ENCODE measurements at places on chromosomes 13 and 19. TPM values are rescaled to one million over a fixed set of nuclear protein-coding genes. Genes with fewer than 3 reads are reported as not detected.
A peak's percentile ranks its signal among the peaks of the same experiment; 100 is the strongest.

Gene ZNF541
- total RNA-seq, result 0.14 TPM

Gene NCAN
- not detected for total RNA-seq

Gene FUT1
- total RNA-seq, result 0.23 TPM

Gene FAM83E
- 1.5 TPM for total RNA-seq

Gene SEMA6B
- total RNA-seq, result not detected

Gene CAMSAP3
- 0.58 TPM for total RNA-seq

Gene RAB3D
- 7.5 TPM for total RNA-seq

Gene ADGRE1
- 6.5 TPM for total RNA-seq

Gene AKAP11
- 39.4 TPM for total RNA-seq

Gene C1QTNF9
- not detected for total RNA-seq

Gene MEGF8
- 5.2 TPM for total RNA-seq

Gene SPTBN4
- total RNA-seq, result 2.5 TPM

Gene SLC17A7
- 0.14 TPM for total RNA-seq

Gene LMO7
- total RNA-seq, result 15.5 TPM

Gene GPR12
- not detected for total RNA-seq

Gene ZNF563
- 6.6 TPM for total RNA-seq

DNA sequence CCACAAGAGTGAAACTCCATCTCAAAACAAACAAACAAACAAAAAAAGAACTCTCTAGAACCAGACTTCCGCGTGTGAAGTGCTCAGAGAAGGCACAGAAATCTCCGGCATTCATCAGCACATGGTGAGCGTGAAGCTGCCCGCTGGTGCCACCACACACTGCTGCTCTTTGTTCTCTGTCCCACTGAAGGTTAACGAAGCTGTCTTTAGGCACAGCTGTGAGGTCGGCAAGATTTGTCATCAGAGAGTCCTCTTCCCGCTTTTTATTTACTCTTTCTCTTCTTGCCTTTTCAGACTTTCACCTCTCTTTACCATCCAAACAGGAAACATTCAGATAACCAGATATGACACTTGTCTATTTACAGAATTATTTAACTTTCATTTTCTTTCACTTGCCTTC, 115.2 kb upstream of the ARGLU1 start:
- no peak for DNase-seq

DNA sequence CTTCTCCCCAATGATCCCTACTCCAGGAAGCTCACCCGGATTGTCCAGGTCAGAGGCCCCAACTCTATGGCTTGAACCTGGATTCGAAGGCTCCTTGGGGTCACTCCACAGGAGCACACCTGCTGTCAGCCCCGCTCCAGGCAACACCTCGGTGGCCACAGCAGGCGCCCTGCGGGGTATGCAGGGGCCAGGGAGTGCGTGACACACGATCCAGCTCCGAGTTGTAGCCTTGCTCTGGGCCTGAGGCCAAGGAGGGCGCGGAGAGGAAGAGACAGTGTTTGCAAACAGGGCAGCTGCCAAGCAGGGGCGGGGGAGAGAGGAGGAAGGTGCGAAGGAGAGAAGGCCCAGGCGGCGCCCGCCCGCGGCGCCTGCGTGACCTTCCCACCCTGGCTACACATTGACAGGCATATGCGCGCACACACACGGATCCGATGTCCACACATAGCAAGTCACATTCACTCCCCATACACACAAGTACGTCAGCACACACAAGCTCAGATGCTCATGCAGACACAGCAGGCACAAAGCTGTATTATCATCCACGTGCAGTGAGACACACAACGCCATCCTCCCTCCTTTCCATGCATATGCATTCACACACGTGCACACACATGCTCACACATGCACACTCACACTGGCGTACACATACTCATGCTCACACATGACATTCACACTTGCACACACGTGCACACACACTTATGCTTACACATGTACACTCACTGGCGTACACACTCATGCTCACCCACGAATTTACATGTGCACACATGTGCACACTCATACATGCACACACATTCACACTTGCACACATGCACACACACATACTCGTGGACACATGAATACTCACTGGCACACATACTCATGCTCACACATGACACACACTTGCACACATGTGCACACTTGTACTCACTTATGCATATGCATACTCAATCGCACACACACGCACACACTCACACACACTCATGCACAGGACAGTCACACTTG, 10.4 kb downstream of the SBK2 start:
- DNase-seq, result peak; percentile 42

DNA sequence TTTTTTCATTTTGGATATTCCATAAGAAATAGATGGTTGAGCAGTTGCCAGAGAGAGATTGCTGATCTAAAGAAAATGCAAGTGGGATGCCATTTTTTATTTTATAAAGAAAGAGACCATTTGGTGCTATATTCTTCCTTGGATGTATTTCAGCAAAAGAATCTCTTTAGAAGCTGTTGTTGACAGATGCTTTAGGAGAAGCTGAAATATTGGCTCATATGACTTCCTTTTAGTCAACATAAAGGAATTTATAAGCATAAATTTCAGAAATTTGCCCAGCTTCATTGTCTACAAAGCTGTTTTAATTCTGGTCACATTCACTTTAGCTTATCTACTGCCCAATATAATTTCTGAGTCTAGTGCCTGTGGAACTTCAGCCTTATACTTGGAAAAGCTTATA, 36.9 kb downstream of the POLR1D start:
- DNase-seq, result no peak

- DNase-seq, result no peak
These were observed 279.1 kb upstream of the ATXN8OS start for GRCh38 chr13:69828527-69828926.

DNA sequence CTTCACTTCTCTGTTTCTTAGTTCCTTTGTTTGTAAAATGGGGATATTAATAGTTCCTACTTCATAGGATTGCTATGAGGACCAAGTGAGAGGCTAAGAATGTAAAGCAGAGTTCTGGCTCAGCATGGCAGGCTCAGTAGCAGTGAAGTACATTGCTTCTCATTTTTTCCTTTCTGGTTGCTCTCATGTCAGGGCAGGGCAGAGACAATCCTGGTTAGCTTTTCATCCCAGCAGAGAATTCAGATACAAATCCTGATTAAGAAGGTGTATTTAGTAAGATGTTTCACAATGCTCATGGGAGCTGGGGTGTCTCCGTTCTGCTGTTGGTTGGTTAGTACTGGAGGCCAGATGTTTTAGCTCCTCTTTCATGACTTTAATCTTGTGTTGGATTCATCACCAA, 42.9 kb downstream of the WASF3 start:
- no peak for DNase-seq

DNA sequence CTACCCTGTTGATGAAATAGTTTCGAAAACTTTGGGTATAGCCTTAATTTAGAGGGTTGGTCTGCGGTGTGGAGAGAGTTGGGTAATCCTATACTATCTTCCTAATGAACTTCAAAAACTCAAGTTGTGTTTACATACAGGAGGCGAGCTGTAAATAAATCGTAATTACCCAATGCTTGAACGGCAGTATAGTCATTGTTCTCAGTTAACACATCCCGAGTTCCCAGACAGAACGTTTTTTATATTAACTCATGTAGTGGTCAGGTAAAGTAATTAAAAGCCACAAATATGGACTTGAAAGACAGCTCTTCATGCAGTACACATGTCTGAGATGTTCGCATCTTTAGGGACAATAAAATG, 1.5 kb downstream of the PDS5B start:
- DNase-seq, result no peak

GRCh38 chr19:48806518-48806817, 4.4 kb downstream of the BCAT2 start:
- peak; percentile 66 for DNase-seq

DNA sequence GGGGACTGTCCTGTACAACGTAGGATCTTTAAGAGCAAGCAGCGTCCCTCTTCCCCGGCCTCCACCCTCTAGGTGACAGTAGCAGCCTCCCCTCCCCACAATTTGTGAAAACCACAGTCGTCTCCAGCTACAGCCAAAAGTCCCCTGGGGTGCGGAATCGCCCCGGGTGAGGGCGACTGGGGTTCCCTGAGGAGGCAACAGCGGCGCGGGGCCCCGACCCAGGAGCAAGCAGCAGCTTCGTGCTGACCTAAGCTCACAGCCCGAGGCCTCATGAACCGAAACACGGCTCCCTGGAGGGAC, 322 bp downstream of the ZNF558 start:
- no peak for DNase-seq

- no peak for DNase-seq
These were observed 12.9 kb downstream of the ADGRE5 start for GRCh38 chr19:14394167-14394566.

GRCh38 chr19:45866400-45867176, 2.5 kb downstream of the FOXA3 start:
- no peak for DNase-seq

- no peak for DNase-seq
These were observed 52.9 kb downstream of the KLF2 start for GRCh38 chr19:16377521-16377920.

DNA sequence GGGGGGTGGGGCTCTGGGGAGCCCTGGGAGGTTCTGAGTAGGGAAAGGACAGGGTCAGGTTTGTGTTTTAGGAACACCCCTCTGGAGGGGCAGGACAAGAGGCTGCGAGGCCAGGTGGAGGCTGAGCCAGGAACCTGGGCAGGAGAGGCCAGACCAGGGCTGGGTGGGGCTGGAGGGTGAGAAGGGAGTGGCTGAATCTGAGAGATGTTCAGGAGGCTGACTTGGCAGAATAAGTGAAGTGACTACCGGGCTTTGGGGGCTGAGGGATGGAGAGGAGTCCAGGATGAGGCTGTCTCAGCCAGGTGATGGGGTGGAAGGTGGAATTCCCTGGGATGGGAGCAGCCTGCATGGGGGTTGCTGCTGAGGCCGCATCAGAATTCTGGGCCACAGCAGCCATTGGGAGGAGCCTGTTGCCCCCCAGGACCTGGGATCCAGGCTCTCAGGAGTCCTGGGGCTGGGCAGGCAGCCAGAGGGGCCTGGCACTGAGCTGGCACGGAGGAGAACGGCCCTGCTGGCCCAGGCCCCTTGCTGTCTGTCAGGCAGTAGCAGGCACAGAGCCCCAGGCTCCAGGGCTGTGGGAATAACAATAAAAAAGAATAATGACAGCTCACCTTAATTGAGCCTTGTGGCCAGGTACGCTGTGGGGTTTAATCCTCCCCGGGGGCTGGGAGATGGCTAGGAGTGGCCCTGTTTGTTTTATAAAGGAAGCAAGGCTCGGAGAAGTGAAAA, 3.3 kb downstream of the PPP5C start:
- peak; percentile 45 for DNase-seq

DNA sequence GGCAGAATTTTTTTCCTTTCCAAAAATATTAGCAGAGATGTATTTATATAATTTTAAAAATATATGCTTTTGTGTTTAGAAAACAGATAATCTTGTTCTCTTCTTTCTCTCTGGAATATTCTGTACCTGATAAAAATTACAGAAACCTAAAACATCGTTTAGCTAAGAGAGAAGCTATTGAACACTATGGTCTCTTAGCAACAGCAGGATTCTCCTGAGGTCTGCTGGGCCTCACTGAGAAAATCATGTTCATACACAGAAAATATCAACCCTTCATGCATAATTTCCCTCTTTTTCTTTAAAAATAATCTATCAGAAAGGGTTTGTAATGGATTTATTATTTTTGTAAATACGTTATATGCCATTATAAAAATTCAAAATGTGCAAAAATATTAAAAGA, 242.2 kb downstream of the DCLK1 start:
- DNase-seq, result no peak

- no peak for DNase-seq
These were observed 58.9 kb downstream of the ENOX1 start for GRCh38 chr13:43727856-43728255.

DNA sequence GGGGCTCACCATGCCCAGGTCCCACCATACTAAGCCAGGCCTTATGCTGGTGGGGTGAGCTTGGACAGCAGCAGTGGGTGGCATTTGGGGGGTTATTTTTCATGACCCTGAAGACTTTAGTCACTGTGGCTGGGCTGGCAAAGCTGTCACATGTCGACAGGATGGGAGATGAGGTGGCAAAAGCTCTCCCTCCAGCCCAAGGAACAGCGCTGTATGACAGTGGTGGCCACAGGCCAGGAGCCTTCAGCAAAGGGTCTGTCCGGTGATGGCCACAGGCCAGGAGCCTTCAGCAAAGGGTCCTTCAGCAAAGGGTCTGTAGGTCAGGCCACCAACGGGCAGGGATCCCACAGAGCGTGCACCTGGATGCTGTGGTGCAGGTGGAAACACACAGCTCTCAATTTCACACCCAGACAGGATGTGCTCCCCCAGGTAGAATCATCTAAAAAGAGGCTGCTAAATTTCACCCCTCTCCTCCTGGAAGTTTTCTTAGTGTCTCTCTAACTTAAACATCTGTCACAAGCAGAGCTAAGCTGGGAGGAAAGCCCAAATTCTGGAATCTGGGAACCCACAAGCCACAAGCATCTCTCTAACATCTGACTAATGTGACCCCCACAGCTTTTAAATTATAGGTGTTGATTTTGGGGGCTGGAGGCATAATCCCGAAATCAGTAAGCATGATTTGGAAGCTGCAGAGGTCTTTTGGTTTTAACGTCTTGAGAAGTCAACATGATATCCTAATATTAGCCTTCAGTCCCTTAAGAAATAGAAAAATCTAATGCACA, 23.0 kb downstream of the COL4A1 start:
- no peak for DNase-seq

GRCh38 chr19:45322311-45322710, 364 bp downstream of the CKM start:
- no peak for DNase-seq

GRCh38 chr13:74570834-74571233, 436.6 kb upstream of the KLF12 start:
- no peak for DNase-seq

DNA sequence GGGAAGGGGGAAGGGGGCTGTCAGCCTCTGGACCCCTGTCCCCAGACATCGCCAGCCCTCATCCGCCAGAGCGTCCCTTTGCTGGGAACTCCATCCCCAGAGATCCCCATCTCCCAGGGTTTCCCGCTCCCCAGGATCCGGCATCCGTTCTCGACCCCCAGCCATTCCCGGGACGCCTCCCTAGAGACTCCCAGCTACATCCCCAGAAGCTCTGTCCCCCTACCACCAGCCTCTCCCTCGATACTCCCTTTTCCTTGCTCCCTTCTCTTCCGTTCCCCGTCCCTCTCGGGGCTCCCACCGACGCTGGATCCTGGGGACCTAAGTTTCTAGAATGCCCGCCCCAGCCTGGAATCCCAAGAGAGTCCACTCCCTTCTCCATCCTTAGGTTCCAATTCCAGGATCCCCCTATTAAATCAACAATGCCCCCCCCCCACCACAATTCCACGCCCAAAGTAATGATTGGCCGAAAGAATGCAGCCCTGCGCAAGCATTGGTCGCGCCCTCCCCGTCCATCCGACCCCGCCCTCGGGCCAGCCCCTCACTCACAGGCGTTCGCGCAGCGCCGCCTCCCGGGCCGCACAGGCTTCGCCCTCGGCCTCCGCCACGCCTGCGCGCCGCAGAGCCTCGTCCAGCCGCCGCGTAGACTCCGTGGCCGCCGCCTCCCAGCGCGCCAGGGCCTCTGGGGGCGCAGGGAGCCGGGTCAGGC, 3.2 kb downstream of the CCDC194 start:
- peak; percentile 97 for DNase-seq

DNA sequence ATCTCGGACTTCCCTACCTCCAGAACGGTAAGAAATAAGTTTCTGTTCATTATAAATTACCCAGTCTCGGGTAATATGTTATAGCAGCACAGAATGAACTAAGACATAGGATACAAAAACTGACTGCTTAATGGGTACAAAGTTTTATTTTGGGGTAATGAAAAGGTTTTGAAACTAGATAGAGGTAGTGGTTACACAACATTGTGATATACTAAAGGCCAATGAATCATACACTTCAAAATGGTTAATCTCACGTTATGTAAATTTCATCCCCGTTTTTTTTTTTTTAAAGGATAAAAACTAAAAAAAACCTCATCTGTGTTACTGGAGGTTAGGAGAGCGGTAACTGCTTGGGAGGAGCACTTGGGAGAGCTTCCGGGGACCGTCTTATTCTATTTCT, 23.5 kb downstream of the AKT2 start:
- DNase-seq, result no peak

GRCh38 chr13:38862443-38862842, 128.2 kb downstream of the STOML3 start:
- DNase-seq, result no peak

All from activated CD4-positive, alpha-beta T cell treated with anti-CD3 and anti-CD28 coated beads for 36 hours (primary cell).